ENCODE measurements at places on chromosomes 4 and X.

GRCh38 chr4:25697516-25697915 is 41.9 kb downstream of the SLC34A2 start:
- no peak for DNase-seq

DNA sequence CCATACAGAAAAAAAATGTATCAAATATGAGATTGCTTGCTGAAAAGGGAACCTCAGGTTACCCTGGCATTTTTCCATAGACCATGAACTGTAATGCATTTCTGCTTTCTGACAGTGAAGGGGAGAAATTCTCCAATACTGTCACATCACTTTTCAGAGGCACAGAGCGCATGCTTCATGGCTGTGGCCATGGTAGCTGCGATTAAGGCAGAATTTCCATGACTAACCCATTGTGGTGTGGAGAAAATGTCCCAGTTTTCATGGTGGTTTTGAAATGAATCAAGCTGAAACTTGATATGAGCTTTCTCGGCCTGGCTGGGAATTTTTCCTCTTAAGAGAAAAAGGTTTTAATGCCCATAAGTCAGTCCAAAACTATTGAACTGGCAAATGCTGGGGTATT is 39.5 kb upstream of the MAP3K15 start:
- peak; percentile 35 for DNase-seq

GRCh38 chr4:127788517-127788916 is 6.4 kb downstream of the HSPA4L start:
- no peak for DNase-seq

DNA sequence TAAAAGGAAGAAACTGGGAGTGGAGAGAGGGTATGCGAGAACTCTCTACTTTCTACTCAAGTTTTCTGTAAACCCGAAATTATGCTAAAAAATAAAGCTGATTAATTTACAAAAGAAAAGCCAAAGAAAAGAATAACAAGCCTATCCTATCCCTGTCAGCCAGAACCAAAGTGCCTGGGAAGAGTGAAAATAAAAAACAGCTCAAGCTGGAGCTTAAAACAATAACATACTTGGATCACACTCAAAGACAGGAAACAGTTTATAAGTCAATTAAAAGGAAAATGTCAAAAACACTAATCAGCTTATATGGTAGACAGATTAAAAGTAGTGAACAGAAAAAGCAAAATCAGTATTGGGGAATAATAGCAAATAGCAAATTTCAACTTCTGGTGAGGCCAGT is 139.4 kb downstream of the FRYL start:
- DNase-seq, result no peak
